ENCODE measurements at places on chromosomes 4 and X.

DNA sequence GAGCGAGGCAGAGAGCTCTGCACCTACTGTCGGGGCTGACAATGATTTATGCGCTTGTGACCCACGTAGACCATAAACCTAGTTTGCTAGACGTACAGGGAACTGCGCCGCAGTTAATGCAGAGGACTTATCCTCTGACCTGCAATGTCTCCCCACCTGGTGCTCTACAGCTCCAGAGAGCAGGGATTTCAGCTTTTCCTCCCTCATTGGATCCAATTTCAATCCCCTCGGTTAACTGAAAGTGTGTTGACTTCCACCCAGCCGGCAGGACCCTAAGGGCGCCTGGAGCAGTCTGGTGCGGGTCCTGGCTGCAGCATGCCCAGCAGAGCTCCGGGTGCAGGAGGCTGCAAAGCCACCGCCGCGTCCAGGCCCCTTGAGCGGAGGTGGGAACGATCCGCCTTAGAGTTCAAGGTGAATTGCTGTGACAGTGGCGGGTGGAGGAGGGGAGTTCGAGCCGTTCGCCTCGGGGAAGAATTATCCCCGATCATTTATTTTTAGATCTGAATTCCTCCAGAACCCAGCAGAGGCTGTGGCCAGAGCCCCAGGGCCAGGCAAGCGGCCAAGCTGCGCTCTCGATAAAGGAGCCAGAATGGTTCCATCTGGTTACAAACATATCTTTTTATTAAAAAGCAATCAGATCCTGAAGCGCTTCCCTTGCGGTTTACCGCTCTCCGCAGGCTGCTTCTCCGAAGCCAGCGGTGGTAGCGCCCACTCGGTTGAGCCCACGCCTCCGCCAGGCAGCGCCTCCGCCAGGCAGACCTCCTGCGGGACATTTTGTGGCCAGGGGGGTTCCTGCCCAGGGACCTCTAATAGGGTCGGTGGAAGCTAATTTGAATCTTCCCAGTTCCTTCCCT, 66.0 kb downstream of the FBXO8 start:
- DNase-seq = peak; percentile 82

DNA sequence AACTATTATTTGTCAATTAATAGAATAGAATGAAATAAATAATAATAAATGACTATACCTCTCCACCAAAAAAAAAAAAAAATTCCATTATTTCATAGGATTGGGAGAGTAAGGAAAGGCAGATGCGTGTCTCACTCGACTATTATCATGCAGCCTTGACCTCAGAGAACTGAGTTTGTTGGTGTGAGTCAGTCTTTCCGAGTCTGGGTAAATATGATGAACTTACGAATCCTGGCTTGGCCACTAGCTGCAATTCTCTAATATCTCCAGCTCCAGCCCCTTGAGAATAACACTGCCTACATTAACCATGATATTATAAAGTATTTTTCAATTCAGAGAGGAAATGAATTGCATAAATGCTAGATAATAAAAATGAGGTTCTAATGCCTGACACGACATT, 46.6 kb upstream of the DHX15 start:
- DNase-seq = peak; percentile 56

DNA sequence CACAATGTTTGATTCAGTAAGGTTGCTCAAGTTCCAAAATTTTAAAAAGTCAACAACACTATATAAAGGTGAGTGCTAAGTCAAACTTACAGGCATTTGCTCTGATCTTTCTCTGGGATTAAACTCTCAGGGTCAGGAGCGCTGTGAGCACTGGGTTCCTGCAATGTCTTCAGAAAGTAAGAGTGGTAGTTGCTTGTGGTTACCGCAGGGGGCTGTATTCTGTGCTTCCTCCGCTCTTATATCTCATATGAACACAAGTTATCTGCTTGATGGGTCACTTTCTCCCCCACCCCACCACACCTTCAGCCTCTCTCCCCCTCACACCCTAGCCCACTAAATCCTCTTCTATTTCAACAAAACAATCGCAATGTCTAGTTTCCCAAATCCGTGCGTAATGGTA, 116.4 kb upstream of the IGSF1 start:
- DNase-seq = no peak

DNA sequence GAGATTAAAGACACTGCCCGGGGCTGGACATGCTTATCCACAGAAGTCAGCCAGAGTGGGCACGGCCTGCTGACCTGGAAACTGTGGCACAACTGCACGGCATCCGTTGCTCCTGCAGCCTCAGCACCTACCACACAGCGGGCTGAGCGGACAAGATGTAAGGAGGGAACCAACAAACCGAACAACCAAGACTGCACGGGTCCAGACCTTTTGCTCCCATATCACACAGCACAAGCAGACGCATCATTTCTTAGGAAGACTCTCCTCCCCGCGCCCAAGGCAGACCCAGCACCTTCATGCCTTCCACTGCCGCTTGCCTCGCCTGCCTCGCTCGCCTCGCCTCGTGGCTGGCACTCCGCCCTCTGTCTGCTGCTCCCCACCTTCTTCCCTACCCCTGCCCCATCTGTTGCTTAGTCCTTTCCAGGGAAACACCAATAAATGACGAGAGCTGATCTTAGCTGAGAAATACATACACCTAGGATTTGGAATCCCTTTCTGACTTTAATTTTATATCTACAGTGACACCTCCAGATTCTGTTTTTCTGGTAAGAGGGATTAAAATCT, 79.0 kb downstream of the AFAP1 start:
- DNase-seq = no peak

GRCh38 chr4:38491854-38492478, 172.0 kb upstream of the KLF3 start:
- no peak for DNase-seq

DNA sequence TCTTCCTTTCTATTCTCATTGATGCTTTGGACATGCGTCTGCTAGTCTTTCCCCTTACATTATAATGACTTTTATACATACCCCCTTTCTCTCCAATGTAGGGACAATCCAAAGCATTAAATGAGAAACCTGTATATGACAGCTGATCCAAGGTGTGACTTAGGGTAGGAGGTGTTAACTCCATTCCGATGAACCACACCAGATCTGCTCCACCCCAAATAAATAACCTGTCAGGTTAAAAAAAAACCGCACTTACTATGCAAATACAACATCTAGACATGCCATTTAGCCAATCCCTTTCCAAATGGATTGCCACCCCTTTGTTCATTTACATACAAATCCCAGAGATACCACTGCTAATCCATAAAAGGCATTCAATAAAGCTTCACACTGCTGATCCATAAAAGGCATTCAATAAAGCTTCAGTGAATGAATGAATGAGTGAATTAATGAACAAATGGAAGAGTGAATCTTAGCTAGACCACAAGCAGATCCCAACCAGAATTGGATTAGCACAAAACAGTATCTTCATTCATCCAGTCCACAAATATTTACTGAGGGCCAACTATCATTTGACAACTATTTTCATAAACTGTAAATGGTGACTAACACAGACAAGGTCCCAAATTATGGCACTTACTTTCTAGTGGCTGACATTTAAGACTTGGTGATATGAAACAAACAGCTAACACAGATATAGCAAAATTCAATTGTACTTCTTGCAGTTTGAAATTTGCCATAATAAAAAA, 158.9 kb upstream of the MAP3K15 start:
- DNase-seq = no peak

GRCh38 chrX:53294024-53294648, 12.8 kb upstream of the IQSEC2 start:
- DNase-seq = no peak

DNA sequence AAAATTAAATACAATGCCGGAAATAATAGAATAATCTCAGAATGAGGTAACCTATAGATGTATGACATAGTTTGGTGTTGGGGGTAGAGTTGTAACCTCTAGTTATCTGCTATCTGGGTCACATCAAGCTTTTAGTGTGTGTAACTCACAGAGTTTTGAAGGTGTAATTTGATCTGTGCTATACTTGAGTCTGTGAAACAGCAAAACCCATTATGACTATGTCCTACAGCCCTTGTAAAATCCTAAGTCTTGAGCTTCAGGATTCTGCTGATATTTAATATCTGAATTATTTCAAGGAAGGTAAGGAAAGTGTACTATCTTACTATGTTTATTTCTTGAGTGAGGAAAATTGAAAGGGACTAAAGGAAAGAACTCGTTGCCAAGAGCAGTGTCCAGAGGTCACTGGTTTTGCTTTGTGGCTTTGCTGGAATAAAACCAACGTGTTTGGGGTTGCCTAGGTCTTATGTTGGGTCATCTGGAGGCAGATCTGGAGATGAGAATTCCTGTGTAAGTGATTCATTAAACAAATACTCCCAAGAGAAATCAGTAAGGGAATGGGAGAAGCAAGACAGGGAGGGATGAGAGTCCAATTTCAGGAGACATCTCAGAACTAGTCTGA, 107.8 kb upstream of the CBLL2 start:
- DNase-seq = peak; percentile 59

- DNase-seq = peak; percentile 54
These were observed 57.9 kb upstream of the HPF1 start for GRCh38 chr4:169815606-169816005.

DNA sequence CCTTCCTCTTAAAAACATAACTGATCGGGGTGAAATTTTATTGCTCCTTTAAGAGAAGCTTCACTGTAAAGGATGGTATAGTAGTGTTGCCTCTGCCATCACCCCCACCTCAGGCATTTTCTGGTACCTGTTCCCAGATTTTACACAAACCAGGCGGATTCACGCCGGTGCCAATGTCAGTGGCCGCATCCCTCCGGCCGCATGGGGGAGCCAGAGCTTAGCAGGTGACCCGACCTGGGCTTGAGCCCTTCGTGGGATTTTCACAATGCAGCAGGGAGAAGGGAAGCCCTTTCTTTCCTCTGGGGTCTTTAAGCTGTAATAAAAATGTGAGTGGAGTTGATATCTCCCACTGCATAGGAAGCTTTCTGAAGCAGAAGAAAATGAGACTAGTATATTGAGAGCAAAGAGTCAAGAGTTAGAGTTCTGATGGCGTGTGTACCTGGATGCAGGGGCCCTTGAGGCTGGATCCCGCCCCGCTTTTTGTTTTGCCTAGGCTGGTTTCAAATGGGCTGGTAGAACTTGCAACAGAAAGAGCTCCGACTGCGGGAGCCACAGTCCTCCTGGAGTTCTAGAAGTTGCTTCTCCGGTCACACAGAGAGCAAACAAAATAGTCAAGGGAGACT, 59.4 kb downstream of the POLR2B start:
- peak; percentile 59 for DNase-seq

GRCh38 chr4:153122855-153123254, 81.4 kb upstream of the TRIM2 start:
- DNase-seq = no peak

DNA sequence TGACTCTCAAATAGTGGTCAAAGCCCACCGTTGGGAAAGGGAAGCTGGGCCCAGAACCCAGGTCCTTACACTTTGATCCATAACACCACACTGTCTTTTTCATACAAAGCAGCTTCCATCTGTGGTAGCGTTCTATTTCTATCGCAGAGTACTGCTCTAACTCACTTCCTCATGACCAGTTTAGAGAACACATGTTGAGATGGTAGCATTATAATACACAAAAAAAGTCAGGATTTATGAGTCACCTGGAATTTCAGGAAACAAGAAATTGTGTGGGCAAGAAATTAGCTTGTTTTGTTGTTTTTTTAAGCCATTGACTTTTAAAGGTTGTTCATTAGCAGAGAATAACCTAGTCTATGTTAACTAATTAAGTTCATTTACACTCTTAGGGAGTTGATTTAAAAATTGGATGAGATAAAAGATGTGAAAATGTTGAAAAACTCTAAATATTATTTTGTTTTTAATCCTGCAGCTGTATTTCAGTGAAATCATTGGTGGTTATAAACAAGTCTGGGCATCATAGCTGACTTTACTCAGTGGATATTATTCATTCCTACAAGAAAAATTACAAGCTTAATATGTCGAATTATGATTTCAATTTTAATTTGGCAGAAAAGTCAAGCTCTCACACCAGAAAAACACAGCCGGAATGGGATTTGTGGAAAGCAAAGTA, 1011.1 kb upstream of the HS3ST1 start:
- no peak for DNase-seq

GRCh38 chr4:45442466-45442865, 681.4 kb downstream of the GABRG1 start:
- no peak for DNase-seq

DNA sequence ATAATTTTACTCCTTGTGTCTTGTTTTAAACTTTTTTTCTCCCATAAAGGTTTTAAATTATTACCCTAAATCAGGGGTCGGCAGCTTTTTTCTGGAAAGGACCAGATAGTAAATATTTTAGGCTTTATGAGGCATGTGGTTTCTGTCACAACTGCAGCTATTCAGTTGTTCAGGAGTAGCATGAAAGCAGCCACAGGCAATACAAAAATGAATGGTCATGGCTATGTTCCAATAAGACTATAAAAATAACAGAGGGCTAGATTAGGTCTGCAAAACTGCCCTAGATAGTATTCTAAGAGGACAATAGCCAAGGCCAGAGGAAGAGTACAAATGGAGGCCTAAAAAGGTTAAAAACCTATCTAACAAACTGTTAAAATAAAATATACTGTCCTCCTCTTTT, 24.6 kb downstream of the HERC5 start:
- no peak for DNase-seq

DNA sequence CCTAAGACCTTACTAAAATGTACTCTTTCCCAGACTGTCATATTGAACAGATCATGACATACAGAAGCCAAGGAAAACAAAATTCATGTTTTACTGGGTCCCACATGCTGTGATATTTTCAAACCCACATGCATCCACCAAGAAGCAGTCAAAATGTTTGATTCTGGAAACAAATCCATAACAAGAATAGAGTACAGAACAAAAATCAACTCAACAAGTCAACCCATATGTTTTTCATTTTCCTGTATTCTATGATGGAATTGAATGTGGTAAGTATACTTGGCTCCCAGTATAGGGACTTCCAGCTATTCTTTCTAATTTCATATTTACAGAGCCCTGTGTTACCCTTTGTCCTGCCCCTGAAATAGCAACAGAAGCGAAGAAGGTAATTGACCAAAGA, 106.8 kb downstream of the COL25A1 start:
- no peak for DNase-seq

DNA sequence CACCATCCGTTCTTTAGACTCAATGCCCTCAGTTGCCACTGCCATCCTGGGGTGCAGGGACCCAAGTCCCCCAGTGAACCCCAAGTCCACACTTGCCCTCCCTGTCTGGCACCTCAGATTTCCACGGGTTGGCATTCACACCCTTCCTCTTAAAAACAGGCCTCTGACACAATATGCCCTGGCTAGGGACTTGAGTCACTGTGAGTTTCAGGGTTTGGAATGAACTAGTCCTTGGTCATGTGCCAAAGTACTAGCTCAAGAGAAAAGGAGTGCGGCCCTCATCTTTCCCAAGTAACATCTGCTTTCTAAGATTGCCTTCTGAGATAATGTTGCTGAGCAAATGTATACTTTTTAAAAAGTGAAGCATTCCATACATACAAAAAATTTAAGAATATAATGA, 134.0 kb downstream of the MID1 start:
- DNase-seq = peak; percentile 81

DNA sequence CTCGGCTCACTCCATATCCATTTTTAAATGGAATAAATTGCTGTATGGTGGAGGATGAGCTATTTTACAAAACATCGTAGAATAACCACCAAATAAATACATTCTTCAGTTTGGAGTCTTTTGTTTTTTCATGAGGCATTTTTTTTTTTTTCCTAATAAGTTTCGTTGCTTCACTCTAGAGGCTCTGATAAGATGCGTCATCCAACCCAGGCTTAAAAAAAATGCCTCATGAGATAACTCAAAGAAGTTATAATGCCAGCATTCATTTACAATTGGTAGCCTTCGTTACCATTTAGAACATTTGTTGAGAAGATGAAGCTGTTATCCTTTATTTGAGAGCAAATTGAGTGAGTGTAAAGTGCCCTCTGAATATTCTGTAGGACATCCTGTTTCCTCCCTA, 172.2 kb upstream of the CENPE start:
- no peak for DNase-seq

- DNase-seq = no peak
These were observed 131.2 kb downstream of the ZNF518B start for GRCh38 chr4:10326075-10326474.

Data from fibroblast of skin of right biceps (primary cell).